NCI-H2227 treated with DMSO at 0.1 percent for 48 hours (cell line): ENCODE measurements at places on chromosomes 12 and 14.

GRCh38 chr12:33437598-33437997 lies 2.0 kb downstream of the SYT10 start:
- DNase-seq: no peak

DNA sequence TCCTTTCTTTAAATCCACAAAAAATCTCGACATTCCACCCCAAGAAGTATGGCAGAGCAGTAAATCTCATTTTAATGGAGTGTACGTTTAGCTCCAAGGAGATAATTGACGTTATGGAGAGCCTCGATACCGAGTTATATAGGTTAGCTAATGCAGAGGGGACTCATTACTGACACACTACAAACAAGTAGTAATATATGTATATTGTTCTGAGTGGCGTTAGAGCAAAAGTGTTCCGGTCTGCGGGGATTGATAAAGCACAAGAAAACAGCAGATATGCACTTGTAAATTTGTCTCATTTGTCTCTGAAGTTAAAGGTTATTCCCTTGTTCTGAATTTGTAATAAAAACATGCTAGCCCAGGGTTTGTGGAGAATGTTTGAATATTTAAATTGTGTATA lies 84.1 kb downstream of the BCL11B start:
- DNase-seq: no peak

GRCh38 chr12:120767071-120768024 lies 41.7 kb downstream of the ACADS start:
- no peak for DNase-seq

DNA sequence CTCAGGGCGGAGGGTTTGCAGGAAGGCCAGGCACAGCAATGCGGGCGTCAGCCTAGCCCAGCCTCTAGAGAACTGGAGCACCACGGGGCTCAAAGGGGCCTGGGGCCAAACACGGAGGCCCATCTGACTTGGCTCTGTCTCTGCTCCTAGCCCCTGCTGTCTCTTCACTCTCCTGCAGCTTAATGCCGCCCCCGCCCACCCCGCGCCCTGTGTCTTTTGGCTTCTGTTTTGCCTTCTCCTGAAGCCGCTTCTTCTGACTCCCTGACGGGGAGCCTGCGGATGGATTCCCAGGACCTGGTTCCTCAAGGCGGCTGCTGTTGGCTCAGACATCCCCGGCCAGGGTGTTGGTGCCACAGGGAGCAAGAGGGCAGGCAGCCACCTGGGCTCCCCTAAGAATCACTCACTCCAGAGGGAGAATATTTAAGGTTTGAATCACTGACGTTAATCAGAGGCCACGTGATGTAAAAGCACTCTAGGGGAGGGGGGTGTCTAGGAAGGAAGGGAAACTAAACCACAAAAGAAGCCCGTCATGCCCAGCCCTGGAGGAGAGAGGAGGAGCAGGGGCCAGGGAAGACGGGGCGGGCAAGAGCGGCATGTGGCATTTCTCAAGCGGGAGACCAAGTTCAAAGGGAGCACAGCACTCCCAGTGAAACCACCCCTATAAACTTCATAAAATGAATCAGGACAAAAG lies 36.9 kb upstream of the PRMT8 start:
- DNase-seq: no peak

DNA sequence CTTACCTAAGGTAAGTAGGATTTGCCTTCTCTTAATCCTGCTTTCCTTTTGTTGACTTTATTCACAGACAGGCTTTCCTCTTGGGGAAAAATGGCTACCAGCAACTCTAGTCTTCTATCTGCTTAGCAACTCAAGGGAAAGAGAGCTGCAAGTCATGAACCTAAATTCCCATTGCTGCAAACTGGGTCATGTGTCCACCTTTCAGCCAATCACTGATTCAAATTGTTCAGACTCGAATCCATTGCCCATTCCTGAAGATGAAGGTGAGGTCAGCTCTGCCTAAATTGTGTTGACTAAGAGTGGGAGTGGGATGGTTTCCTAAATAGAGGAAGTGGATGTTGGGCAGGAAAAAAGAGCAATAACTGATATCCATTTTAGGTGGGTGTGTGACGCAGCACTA lies 7.7 kb downstream of the FBXW8 start:
- no peak for DNase-seq

GRCh38 chr12:127143020-127143419 lies 1124.0 kb upstream of the TMEM132C start:
- no peak for DNase-seq

GRCh38 chr14:43012817-43013216 lies 1406.1 kb downstream of the LRFN5 start:
- no peak for DNase-seq

DNA sequence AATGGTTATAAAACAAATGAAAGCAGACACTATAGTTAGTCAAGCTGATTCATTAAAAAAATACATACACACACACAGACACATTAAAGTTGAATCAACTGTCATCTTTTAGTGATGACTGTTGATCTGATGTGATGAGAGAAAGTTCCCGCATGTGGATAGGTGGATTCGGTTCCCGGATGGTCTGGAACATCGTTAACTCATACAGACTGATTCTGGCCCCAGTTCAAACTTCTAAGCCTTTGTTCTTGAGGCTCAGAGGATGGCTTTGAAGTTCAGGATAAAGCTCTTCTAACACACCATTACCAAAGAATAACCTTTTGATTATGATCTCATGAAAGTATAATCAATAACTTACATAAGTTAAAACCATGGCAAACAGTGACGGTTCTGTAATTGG lies 27.5 kb downstream of the WIF1 start:
- DNase-seq: no peak

DNA sequence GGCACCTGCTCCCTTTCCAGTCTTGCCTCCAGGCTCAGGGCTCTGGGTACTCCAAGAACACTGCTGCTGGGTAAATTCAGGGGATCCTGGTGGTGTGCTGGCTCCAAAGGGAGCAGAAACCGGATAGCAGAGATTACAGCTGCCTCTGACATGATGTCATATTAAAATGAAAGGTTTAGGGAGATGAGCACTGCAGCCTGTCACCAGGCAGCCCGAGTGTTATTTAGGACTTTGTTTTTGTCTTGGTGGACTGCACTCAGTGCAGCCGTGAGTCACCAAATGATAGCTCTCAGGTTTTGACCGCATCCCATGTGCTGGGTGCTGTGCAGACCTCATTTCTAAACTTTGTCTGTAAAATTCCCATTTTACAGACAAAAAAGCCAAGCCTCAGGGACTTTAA lies 266.0 kb upstream of the CRY1 start:
- no peak for DNase-seq

GRCh38 chr12:34396006-34396860 lies 373.9 kb downstream of the ALG10 start:
- no peak for DNase-seq

DNA sequence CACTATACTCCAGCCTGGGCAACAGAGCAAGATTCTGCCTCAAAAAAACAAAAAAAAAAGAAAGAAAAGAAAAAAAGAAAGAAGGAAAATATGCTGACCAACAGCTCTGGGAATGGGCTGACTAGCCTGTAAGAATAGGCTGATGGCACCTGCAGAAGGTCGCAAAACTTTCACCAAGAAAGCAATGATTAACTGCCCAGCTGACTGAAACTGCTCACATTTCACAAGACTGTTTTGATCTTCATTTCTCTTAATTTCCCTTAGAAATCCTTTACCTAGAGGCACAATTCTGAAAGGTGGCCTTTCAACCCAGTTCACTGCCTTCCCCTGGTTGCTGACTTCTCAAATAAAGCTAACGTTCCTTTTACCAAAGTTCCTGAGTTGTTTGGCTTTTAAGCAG lies 12.4 kb downstream of the BEST3 start:
- no peak for DNase-seq
